ENCODE measurements at places on chromosomes 2 and 18.

DNA sequence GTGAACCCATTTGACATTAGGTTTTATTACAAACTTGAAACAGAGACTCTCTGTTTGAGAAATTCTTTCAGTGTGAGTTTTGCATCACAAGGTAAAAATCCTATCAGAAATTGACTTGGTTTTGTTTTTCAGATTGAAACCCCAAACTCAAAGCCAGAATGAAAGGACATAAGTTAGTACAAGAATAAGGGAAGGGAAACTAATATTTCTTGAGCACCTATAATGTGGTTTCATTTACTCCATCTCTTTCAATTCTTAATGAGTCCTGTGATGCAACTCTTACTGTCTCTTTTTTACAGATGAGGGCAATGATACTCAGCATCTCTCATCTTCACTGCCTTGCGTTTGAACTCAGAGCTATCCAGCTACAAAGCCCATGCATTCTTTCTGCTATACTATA, 210.0 kb upstream of the SIX3 start:
- no peak for DNase-seq

DNA sequence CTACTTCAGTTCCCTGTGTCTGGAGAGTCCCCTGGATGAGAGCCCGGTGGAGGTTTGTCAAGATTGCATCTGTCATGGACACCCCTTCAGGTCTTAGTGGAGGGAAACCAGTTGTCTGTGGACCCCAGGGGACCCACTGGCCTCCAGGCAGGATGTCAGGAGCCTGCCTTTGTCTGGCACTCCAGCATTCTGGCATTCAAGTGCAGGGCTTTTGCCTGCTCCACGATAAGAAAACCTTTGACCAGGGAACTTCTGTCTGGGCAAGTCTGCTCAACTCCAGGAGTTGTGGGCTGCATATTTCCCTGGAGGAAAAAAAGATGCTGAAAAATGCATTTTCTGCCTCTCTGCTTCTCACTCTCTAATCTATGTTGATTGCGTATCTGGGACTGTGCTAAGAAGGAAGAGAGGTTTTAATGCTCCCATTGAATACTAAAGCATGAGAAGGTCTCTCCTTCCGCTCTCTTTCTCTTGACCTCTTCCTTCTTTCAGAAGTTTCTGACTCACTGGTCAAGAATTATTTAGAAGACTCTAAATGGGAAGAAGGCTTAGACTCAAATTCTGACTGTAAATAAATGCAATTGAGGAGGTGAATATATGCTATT, 104.5 kb downstream of the MMADHC start:
- DNase-seq = no peak

DNA sequence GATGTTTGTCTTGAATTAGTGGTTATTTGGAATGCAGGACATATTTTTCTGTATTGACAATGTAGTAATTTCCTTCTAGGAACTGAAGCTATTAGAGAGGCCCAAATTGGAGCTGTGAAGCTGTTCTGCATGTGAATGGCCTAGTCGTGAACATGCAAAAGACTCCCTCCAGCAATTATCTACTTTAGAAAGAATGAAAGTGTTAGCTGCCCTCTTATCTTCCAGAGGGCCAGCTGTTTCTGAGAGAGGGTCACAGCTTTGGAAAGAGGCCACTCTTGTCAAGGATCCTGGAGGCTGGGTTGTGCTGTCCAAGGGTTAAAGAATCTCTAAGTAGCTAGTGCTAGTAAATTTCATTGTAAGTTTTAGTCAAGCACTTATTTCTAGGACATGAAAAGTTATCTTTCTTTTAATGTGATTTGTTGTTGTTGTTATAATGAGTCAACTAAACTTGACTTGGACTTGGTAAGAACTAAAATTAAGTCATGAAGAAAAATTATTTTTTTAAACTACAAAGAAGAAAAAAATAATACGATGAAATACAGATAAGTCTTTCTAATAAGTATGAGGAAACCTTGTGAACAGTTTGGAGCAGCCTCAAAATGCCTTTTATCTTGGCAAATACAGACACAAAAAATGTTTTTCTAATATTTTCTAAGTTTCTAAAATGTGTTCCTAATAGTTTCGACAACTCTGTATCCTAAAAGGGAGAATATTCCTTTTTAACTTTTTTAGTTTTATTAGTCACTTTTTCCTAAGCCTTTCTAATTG, 36.8 kb downstream of the DPP4 start:
- DNase-seq = no peak

DNA sequence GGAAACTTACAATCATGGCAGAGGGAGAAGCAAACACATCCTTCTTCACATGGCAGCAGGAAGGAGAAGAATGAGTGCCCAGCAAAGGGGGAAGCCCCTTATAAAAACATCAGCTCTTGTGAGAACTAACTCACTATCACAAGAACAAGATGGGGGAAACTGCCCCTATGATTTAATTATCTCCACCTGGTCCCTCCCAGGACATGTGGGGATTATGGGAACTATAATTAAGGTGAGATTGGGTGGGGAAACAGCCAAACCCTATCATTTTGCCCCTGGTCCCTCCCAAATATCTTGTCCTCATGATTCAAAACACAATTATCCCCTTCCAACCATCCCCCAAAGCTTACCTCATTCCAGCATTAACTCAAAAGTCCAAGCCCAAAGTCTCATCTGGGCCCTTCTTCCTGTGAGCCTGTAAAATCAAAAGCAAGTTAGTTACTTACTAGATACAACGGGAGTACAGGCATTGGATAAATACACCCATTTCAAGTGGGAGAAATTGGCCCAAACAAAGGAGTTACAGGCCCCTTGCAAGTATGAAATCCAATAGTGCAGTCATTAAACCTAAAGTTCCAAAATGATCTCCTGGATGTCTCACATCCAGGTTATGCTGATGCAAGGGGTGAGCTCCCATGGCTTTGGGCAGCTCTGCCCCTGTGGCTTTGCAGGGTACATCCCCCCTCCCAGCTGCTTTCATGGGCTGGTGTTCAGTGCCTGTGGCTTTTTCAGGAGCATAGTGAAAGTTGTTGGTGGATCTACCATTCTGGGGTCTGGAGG, 122.3 kb downstream of the MYCN start:
- no peak for DNase-seq

DNA sequence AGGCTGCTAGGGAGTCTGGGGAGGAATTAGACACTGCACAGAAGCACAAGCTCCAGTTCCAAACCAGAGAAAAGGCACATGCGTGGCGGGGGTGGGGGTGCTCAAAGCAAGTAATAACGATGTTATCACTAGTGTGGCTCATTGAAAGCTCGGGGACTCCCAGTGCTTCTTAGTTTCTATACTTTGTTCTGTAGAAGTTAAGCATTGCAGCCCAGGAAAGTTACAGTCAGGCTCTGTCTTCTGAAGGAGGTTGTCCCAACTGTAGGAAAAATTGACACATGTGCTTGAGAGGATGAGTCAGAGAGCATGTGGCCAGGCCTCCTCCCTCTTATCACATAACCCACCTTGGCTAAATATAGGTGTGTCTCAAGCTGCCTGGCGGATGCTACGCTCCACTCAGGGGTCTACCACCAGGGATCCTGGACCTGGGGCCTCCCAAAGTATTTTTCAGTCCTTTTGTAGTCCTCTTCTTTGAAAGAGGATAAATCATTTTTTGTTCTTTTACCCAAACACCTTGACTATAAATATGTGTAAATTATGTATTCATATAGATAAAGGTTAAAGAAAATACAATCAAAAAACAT, 3.8 kb downstream of the GALNT5 start:
- peak; percentile 48 for DNase-seq

DNA sequence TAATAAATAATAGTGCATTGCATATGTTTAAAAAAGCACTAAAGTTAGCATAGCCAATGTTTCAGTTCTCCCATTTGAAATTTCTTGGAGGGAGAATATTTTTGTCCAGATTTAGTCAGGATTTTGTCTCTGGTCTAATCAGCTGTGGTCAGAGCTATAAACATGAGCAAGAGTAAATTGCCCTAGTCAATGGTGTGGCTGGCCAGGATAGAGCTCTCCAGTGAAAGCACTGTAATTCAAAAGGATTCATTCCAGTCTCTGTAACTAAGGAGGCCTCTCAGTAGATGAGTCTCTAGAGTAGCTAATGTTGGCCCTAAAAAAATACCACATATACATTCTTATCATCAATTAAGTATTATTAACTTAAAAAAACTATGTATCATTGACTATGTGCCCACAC, 241.6 kb downstream of the CDCA7 start:
- no peak for DNase-seq

DNA sequence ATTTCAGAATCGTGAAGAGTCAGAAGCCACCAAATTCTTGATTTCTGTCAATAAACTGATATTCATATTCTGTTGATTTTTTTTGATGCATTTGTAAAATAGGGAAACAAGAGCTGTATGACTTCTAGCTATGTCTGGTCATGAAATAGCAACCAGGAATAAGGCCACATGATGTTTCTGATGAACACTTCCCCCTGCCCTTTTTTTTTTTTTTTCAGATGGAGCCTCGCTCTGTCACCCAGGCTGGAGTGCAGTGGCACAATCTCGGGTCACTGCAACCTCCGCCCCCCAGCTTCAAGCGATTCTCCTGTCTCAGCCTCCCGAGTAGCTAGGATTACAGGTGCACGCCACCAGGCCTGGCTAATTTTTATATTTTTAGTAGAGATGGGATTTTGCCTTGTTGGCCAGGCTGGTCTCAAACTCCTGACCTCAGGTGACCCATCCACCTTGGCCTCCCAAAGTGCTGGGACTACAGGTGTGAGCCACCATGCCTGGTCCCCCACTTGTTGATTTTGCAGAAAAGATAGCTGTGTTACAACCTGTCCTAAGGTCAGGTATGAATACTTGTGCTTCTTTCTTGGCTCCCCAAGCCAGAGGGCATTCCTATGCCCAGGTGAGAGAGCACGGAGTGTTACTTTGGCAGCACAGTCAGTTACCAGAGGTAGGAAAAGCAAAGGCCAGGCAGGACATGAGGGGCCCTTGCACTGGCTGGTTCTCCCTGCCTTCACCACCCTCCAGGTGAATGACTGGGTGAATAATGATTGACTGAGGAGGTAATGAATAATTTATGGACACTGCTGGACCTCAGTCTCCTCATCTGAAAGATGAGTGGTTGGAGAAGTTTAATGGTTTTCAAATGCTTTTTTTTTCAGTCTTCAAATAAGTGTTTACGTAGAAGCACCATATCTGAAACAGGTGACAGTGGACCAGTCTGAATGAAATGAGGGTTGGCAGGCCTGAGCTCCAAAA, 39.6 kb downstream of the PAX8 start:
- no peak for DNase-seq

- DNase-seq = no peak
Measured at GRCh38 chr2:69944756-69945155, 16.7 kb downstream of the ASPRV1 start.

- DNase-seq = no peak
Measured at GRCh38 chr18:26468931-26469340, 79.4 kb downstream of the KCTD1 start.

DNA sequence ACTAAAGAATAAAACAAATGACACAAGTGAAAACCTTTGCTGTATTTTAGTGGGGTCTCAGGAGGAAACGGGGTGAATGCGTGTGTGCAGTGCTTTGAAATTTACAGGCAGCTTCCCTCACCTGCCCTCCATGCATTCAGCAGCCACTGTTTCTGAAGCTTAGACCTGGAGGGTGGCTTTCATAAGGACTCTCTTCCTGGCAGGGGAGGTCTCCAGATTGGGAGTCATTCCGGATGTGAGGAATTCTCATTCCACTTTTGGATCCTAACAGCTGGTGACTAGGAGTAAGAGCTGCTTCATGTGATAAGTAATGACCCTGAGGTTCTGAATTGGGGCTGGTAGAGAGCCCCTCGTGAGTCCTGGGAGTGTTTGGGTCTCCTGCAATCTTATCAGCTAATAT, 192.5 kb downstream of the SH3BP4 start:
- no peak for DNase-seq

DNA sequence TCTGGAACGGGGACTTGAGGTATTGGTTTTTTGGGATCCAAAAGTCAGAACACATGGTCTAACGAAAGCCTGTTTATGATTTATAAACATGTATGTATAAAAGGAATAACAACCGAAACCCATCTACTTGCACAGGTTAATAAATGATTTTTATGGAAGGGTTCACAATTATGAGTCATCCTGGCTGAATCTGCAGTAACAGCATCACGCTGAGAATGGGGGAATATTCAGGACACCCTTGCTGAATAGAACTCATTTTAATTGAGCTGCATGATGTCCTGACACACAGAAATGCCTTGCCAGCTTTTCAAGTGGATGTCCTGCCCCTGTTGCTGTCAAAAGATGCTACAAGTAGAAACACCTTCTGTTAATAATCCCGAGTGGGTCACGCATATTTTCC, 54.7 kb upstream of the TGFA start:
- DNase-seq = no peak

GRCh38 chr2:241308267-241308666, 7.2 kb downstream of the HDLBP start:
- DNase-seq = no peak

DNA sequence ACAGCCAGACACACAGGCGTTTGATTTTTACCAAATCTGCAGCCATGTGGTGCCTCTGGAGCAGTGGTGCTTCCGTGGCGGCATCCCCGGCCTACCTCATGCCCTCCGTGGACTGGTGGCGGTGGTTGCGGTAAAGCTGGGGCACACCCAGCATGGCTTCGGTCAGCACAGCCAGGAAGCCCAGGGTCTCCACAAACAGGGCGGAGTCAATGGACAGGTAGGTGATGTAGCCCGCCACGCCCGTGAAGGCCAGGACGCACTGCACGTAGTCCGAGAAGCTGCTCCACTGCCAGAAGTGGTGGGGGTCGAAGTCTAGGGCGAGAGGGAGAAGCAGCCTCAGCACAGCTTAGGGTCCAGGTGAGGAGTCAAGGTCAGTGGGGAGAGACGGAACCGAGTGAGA, 32.4 kb downstream of the SLC66A2 start:
- no peak for DNase-seq

DNA sequence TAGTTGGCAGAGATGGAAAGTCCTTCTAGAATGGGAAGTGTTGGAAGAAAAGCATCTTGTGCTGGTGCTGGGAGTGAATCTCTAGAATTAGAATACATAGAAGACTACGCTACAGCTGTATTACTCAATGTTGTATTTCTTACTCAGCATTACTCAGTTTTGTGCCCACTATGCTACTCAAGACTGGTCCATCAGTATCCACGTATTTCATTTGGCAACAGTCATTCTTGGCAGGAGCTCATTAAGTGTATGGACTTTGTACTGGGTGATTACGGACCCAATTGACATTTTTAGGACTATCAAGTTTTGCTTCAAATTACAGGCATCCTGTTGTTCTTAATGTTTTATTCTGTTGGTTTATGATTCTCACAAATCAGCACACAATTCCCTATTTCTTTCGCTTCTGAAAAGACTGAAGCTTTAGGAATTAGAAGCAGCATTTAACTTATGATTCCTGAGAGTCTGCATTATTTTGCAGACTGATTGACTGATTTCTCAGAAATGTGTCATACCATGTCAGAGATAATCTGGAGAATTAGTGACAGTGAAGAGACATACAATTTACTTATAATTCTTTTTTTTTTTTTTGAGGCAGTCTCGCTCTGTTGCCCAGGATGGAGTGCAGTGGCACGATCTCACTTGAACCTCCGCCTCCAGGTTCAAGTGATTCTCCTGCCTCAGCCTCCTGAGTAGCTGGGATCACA, 136.9 kb downstream of the MYO3B start:
- DNase-seq = no peak

GRCh38 chr2:96815326-96816126, 542 bp upstream of the CNNM3 start:
- no peak for DNase-seq
